ENCODE measurements at places on chromosomes 2 and 18. TPM values are rescaled to one million over a fixed set of nuclear protein-coding genes. Genes with fewer than 3 reads are reported as not detected.
A peak's percentile ranks its signal among the peaks of the same experiment; 100 is the strongest.

DNA sequence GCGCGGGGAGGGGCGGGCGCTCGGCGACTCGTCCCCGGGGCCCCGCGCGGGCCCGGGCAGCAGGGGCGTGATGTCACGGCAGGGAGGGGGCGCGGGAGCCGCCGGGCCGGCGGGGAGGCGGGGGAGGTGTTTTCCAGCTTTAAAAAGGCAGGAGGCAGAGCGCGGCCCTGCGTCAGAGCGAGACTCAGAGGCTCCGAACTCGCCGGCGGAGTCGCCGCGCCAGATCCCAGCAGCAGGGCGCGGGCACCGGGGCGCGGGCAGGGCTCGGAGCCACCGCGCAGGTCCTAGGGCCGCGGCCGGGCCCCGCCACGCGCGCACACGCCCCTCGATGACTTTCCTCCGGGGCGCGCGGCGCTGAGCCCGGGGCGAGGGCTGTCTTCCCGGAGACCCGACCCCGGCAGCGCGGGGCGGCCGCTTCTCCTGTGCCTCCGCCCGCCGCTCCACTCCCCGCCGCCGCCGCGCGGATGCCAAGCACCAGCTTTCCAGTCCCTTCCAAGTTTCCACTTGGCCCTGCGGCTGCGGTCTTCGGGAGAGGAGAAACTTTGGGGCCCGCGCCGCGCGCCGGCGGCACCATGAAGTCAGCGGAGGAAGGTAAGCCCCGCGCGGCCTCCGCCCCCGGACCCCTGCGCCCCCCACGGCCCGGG, at the start of gene NFATC1:
Gene NFATC1 (plus strand): TSS at position 170 of the 644 bp plus-strand sequence. CDS start 295 bp downstream, at position 465.
- DNase-seq, result peak; percentile 34

DNA sequence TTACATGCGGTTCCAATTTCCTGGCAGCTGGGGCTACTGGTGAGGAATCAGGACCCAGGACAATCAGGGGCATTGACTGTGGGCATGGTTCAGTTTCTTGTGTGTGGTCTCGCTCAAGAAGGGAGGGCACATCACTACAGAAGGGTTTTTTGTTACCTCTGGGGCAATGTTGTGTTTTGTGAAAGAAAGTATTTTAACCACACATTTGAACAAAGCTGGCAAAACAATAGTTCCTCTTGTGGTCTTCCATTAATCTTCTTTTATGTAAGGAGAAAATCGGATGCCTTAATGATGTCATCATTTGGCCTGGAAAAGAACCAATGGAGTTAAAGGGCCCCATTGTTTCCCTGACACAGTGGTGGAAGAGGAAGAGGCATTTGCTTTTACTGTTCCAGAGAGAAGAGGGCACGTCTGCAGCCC, 197.4 kb downstream of the SH3BP4 start:
- no peak for DNase-seq

DNA sequence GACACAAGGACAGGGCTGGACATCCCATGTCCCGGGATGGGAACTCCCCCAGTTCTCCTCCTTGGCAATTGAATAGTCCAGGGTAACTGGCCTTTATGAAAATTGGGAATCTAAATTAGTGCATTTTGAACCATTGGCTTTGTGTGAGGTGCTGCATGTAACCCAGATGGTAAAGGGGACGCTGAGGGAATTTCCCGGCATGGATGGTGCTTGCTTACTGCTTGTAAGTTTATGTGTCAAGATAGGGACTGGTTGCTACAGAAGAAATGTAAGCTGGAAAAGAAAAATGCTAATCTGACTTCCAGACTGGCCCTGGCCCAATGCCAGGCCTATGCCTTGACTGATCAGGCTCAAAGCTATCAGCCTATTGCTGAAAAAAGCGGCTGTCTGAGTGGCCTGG, 1096.7 kb upstream of the DDX18 start:
- DNase-seq, result no peak

DNA sequence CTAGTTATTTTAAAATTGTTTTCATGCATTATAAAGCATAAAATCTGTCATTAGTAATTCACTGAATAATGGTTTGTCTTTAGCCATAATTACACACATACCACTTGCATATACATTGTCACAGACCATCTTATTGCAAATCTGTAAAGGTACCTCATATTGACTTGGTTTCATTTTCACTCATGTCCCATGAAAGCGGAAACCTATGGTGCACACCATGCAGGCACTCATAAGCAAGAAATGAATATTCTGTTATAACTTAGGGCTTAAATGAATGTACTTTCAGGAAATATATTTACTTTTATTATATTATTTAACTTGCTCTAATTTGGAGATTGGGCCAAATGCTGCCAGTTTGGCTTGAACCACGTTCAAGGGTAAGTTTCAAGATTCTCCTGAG, 29.2 kb upstream of the STK17B start:
- no peak for DNase-seq

GRCh38 chr18:31740180-31740579, 20.5 kb downstream of the SLC25A52 start:
- no peak for DNase-seq

DNA sequence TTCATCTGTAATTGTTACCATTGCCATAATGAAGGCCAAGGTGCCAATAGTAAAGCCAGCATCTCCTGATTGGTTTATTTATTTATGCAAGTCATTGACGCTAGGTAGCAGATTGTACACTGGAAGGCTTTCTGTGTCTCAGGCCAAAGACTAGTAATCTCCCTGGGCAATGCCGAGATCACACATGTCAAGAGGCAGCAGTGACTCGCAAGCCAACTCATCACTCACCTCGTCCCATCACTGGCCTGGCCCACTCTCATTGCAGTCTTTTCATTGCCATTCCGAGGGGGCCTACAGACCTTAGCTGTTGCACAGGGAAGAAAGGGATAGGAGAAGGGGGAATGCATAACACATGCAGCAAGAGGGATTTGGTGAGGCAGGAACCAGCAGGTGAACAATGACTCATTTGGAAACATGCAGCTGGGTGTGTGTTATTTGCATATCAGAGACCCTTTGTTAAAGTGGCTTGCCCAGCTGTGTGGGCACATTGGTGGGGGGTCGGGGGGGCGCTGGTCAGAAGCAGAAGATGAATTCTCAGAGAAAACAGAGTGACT, 448.7 kb upstream of the HNRNPA3 start:
- DNase-seq, result no peak

GRCh38 chr2:156619021-156619539, 182.9 kb downstream of the GPD2 start:
- no peak for DNase-seq

GRCh38 chr18:7812431-7813063, 245.4 kb downstream of the PTPRM start:
- DNase-seq, result peak; percentile 55

INHBB gene
- 0.16 TPM for total RNA-seq

PAIP2B gene
- total RNA-seq, result 1.8 TPM
